ENCODE measurements at places on chromosomes 4 and X.

- DNase-seq = no peak
Measured at GRCh38 chrX:679291-679979, 48.8 kb downstream of the SHOX start.

DNA sequence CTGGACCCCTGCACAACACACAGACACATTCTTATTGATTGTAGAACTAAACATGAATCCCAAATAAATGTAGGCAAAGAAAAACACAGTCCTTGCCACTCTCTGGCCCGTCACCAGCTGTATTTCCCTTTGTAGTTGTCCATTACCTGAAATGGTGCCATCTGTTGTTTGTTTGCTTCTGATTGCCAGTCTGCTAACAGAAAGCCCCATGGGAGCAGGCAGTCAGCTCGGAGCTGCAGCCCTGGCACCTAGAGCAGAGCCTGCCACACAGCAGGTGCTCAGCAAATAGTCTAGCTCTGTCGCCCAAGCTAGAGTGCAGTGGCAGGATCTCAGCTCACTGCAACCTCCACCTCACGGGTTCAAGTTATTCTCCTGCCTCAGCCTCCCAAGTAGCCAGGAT, 28.9 kb downstream of the CPLX1 start:
- DNase-seq = no peak

- no peak for DNase-seq
Measured at GRCh38 chrX:56947699-56948098, 47.6 kb downstream of the SPIN3 start.

- no peak for DNase-seq
Measured at GRCh38 chr4:168383510-168383909, 65.0 kb upstream of the DDX60 start.

- DNase-seq = peak; percentile 2
Measured at GRCh38 chrX:26783512-26784225, 567.7 kb downstream of the MAGEB5 start.

DNA sequence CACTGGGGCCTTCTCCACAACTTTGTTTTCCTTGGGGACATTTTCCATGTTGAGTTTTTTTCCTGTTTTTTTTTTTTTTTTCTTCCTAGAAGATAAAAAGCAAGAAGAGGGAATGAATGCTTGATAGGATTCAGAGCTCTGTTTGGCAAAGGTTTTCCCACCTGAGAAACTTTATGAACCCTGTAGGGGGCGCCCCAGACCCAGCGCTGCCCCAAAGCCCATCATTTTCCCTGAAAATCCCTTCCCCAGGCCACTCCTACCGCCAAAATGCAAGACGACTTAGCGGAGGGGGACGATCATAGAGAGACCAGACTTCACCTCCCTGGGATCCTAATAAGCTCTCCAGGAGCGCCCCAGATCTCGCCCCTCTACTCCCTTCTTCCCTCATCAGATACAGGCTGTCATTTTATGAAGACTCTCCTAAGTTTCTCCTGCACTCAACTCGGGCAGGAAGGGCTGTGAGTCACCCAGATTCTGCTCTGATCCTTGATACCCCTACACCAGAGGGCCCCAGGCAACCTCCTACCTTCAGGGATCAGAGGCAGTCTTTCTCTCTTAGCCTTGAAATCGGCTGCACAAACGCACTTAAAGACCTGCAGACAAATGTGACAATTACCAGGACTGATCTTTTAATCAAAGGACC, 1.4 kb downstream of the BEX5 start:
- DNase-seq = no peak

DNA sequence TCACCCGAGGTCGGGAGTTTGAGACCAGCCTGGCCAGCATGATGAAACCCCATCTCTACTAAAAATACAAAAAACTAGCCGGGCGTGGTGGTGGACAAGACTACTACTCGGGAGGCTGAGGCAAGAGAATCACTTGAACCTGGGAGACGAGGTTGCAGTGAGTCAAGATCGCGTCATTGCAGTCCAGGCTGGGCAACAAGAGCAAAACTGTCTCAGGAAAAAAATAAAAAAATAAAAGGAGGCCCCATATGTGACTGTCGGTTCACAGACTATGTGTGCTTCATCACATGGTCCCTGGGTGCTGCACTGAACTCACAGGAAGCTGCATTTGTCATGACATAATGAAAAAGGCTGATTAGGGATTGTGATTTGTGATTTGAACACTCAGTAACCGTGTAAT, 6.4 kb downstream of the TRIML1 start:
- no peak for DNase-seq

DNA sequence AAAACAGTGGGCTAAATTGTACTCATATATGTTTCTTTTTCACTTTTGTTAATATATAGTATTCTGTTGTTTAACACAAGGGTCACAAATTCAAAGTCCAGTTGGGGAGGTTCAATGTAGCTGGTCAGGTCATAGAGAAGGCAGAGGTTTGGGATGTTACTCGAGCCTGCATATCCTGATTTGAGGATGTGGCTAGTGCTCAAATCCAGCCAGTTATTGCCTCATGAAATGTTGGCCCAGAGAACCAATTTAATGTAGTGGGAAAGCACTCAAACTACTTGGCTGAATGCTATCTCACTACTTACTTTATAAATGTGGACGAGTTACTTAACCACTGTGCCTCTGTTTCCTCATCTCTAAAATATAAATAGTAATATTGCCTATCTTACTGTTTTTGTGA, 12.5 kb downstream of the USO1 start:
- DNase-seq = no peak

- no peak for DNase-seq
Measured at GRCh38 chr4:1808396-1808795, 15.3 kb downstream of the FGFR3 start.

DNA sequence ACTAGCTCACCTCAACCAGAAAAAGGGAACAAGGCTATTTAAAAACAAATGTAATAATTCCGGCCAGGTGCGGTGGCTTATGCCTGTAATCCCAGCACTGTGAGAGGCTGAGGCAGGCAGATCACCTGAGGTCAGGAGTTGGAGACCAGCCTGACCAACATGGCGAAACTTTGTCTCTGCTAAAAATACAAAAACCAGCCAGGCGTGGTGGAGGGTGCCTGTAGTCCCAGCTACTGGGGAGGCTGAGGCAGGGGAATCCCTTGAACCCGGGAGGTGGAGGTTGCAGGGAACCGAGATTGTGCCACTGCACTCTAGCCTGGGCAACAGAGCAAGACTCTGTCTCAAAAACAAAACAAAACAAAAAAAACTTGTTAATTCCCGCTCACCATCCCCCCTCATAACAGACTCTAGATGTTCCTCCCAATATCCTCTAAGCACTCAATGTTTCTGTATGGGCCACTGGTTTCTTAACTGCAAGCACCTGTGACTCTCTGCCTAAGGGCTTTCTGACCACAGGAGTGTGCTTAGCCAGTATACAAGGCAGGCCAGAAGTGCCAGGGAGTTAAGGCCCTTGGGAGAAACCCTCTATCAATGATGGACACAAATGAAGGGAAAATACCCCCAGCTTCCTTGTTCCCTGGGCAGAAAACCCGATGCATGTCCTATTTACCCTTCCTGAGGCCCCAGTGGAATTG, 21.0 kb upstream of the THOC2 start:
- DNase-seq = no peak
